ENCODE measurements at places on chromosomes 16 and 17.

DNA sequence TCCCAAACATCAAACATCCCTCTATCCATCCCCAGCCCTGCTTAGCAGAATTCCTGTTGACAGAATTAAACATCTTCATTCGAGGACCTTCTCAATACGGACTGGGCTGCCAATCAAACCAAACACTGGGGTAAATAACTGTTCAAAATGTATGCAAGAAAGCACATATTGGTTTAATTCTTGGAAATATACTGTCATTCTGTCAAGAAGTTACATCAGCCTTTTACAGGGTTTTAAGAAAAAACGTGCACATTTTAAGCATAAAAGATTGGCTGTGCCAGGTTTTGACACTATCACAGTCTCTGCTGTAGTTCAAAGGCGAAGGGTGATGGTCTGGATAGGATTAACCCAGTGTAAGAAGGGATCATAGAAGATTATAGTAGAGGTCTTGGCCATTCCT lies 25.1 kb upstream of the CCNF start:
- DNase-seq: no peak

DNA sequence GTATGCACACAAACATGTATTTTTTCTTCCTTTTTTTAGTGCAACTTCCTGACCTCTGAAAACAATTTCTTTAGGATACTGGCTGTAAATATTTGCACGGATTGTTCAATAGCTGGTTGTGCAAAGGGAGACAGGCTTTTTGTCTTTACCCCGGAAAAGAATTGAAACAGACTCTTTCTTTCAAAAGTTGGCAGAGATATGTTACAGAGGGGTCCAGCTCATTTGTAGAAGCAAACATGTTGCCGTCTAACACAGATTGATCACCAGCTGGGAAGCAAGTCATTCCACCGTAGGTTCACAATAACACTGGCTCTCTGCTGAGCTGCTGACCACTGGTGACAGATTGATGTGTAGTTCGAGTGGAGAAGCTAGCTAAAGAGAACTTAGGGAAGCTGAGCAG lies 130.9 kb downstream of the STX8 start:
- DNase-seq: no peak

DNA sequence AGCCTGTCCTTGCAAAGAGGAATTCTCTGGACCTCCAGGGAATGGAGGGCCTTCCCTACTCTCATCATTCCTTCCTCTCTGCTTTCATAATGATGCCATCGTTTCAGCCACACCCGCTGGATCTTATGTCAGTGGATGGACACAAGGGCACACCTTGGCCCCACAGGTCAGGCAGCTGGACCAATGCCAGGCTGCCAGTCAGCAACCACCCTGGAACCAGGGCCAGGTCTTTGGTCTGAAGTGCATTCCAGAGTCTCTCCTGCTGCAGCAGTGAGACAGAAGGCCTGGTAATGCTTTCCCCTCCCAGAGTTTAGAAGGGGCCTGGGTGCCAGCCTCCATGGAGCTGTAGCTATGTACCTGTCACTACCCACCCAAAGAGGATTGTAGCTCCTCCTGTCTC lies 7.4 kb downstream of the C1QL1 start:
- DNase-seq: no peak

DNA sequence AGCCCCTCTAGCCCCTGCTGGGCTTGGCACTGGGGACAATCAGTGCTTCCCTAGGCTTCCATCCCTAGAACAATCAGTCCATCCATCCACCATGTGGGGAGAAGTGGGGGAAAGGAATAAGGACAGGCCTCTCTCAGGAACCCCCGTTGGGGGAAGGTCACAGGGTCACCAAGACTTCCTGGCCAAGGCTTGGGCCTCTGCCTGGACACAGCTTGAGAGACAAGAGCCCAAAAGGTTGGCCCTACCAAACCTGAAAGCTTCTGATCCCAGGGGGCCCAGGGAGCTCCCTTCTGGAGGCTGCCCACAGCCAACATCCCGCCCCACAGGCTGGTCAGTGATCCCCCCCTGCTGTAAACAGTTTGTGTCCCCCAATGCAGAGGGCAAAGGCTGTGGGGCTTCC lies 16.2 kb upstream of the MTMR4 start:
- peak; percentile 27 for DNase-seq
